ENCODE measurements at places on chromosomes 5 and 9. TPM values are rescaled to one million over a fixed set of nuclear protein-coding genes. Genes with fewer than 3 reads are reported as not detected.

DNA sequence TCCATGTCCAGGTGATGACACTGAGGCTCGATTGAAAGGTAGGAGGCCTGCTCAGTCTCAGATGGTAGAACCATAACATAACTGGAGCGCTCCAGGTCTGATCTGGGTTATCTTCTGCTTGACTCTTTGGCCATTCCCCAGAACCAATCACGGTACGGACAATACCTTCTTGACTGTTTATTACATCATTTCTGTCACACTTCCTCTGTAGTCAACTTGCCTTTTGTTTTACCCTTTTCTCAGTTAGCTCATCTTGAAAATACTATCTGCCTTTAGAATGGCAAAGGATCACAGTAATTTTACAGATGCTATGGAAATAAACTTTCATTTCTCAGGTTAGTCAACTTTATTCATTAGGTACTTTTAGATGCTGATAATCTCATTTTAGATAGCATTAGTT, 22.4 kb downstream of the GLRA1 start:
- no peaks in the 10 kb centered on the region for H3K4me1 ChIP-seq
- no peak overlapping the region for H3K27ac ChIP-seq
- H3K4me3 ChIP-seq, result no peak overlapping the region
- H3K27me3 ChIP-seq, result no peaks in the 10 kb centered on the region
- no peaks in the 10 kb centered on the region for H3K36me3 ChIP-seq

DNA sequence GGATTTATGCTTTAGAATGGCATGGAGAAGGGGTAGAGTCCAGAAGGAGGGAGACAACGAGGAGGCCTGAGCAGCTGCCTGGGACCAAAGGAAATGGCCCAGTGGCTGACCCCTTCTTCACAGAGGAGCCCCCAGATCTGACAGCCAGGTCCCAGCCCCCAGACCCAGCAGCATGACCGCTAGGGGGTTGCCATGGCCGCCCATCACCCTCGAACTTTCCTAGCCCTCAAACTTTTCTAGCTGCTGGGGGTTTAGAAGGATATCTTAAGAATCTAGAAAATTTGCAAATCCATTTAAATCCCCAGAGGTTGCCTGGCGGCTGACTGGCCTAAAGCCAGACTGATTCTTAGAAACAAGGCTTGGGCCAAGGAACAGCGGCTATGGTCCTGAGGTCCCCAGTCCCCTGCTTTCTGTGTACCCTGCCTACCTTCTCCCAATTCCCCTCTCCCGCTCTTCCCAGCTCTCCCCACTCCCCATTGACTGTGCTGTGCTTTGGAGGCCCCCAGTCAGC, 972 bp downstream of the PDGFRB start:
- H3K27ac ChIP-seq, result peak overlapping the region; percentile 72
- DNase-seq, result no peak
- no peaks in the 10 kb centered on the region for H3K36me3 ChIP-seq
- H3K27me3 ChIP-seq, result no peaks in the 10 kb centered on the region
- H3K4me3 ChIP-seq, result peak overlapping the region; percentile 63
- peaks cover 3% of the 10 kb centered on the region for H3K4me1 ChIP-seq

Gene INSL4
- polyA plus RNA-seq, result 0.04 TPM

DNA sequence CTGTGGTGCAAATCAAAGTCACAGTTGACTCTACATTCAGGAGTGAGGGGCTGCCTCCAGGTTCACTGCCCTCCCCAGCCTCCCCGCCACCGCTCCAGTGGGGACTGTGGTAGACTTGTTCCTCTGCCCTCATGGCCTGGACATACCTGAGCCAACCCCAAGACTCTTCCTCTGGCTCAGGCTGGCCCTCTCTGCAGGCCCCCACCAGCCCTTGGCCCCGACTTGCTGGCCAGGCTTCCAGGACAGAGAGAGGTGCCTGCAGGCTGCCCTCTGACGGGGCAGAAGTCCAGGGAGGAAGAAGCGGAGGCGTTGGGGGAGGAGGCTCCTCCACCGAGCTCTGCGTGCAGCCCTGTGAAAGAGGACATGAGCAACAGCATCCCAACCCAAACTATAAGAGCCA, 2.8 kb upstream of the SARDH start:
- no peak overlapping the region for H3K27ac ChIP-seq
- H3K27me3 ChIP-seq, result no peaks in the 10 kb centered on the region
- H3K4me1 ChIP-seq, result no peaks in the 10 kb centered on the region
- H3K36me3 ChIP-seq, result no peaks in the 10 kb centered on the region
- no peak for DNase-seq
- H3K4me3 ChIP-seq, result no peak overlapping the region

DNA sequence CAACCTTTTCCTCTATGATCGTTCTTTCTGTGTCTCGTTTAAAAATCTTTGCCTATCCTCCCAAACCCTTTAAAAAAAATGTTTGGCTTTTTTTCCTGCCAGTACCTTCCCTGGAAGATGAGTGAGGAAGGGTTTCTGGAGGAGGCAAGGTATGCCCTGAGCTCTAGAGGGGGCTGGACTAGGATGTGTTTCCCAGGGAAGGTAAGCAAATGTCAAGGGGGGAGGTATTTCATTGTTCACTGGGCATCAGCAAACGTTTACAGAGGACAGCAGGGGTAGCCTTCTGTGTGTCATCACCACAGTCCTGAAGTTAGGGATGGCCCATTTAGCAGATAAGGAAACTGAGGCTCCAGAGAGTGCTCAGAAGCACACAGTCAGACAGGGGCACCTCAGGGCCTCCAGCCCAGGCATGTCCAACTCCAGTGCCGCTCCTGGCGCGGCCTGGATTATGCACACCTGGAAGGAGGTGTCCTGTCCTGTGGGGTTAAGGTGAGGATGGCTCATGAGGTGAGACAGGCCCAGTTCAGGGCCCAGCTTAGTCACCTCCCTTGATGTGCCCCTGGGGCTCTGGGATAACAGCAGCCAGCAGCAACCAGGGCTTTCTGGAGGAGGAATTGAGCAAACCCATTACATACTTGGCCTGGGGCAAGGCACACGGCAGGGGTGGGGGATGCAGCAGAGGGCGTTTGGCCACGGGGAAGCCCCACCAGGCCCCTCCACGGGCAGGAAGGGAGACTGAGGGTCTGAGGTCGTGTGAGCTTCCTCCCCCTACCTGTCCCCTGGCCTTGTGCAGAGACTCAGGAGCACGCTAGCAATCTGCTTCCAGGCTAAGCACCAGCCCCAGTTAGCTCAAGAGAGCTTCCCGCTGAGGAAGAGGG, 100.3 kb upstream of the LMX1B start:
- no peaks in the 10 kb centered on the region for H3K27me3 ChIP-seq
- H3K36me3 ChIP-seq, result no peaks in the 10 kb centered on the region

- H3K27me3 ChIP-seq, result no peaks in the 10 kb centered on the region
- H3K4me1 ChIP-seq, result no peaks in the 10 kb centered on the region
- H3K36me3 ChIP-seq, result no peaks in the 10 kb centered on the region
- no peak overlapping the region for H3K4me3 ChIP-seq
- no peak for DNase-seq
Observed at GRCh38 chr5:157247267-157247666, 18.7 kb upstream of the CYFIP2 start.

- no peak for DNase-seq
- no peaks in the 10 kb centered on the region for H3K27me3 ChIP-seq
- H3K4me3 ChIP-seq, result no peak overlapping the region
- no peak overlapping the region for H3K27ac ChIP-seq
- no peaks in the 10 kb centered on the region for H3K36me3 ChIP-seq
Observed at GRCh38 chr5:56352808-56353590, 119.9 kb upstream of the ANKRD55 start.

GRCh38 chr9:134627417-134628353, 13.9 kb upstream of the COL5A1 start:
- H3K36me3 ChIP-seq, result no peaks in the 10 kb centered on the region
- H3K4me3 ChIP-seq, result no peak overlapping the region
- no peaks in the 10 kb centered on the region for H3K4me1 ChIP-seq
- no peak overlapping the region for H3K27ac ChIP-seq
